ENCODE measurements at places on chromosomes 5 and 9.

GRCh38 chr9:133881671-133882381, 110.3 kb downstream of the VAV2 start:
- DNase-seq, result no peak

DNA sequence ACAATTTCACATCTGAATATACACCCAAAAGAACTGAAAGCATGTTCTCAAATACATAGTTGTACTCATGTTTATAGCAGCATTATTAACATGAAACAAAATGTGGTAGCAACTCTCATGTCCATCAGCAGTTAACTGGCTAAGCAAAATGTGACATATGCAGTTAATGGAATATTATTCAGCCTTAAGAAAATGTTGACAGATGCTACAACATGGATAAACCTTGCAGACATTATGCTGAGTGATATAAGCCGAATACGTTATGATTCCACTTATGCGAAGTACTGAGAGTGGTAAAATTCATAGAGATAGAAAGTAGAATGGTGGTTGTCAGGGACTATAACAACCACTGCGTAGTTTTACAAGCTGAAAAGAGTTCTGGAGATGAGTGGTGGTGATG, 1469.0 kb upstream of the ACO1 start:
- DNase-seq, result no peak

GRCh38 chr5:81980598-81981260, 8.9 kb downstream of the ATG10 start:
- DNase-seq, result no peak

DNA sequence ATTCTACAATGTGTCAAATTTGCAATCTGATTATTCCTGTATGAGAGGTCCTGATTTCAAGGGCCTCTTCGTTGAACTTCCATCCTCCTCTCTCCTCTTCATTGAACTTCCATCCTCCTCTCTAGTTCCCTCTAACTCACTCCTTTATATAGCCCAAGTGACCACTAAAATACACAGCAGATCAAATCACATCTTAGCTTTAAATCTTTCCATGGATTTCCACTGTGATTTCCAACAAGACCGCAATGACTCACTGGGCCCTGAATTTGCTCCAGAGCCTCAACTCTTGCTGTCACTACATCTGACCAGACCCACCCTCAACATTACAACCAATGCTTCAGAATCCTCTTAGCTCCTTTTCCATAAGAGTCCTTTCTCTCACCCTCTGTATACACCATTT, 59.1 kb upstream of the TMEM252 start:
- no peak for DNase-seq

DNA sequence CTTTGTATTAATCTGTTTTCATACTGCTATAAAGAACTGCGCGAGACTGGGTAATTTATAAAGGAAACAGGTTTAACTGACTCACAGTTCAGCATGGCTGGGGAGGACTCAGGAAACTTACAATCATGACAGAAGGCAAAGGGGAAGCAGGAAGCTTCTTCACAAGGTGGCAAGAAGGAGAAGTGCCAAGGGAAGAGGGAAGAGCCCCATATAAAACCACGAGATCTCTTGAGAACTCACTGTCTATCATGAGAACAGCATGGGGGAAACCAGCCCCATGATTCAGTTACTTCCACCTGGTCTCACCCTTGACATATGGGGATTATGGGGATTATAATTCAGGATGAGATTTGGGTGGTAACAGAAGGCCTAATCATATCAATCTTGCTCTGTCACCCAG, 60.9 kb upstream of the CHD1 start:
- no peak for DNase-seq
